ENCODE measurements at places on chromosomes 13 and 19.

DNA sequence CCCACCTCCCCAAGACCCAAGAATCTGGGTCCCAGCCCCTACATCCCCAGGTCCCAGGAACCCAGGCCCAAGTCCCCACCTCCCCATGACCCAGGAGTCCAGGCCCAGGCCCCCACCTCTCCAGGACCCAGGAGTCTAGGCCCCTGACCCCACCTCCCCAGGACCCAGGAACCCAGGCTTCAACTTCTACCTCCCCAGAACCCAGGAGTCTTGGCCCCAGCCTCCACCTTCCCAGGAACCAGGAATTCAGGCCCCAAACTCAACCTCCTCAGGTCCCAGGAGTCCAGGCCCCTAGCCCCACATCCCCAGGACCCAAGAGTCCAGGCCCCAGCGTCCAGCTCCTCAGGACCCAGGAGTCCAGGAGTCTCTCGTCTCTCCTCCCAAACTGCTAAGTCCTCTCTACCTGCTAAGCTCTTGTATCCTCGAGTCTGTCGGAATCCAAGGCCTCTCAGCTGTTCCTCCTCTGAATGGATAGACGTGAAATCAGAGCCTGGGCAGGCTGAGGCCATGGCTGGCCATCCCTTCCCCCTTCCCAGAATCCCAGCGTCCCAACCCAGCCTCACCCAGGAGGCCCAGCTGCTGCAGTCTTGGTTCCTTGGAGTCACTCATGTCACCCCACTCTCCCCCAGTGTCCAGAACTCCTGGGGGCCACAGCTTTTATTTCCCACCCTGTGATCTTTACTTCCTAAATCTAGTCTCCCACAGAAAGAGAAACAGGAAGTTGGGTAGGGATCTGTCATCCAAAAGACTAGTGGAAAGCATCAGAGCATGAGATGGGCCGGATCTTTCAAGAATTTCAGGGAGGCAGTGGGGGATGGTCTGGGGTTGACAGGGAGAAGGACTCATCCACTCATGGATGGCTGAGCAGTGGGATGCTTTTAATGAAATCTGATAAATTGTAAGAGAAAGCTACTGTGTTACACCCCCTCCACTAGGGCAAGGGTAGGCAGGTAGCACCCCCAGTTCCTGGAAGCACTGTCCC is at the start of gene CD209:
Gene CD209 (minus strand): TSS at position 632 of the 982 bp plus-strand sequence. CDS start 23 bp downstream, at position 609.
- H3K4me1 ChIP-seq = no peaks in the 10 kb centered on the region
- H3K27ac ChIP-seq = no peak within 1 kb of the TSS
- H3K27me3 ChIP-seq = no peaks in the 10 kb centered on the region
- no peak within 1 kb of the TSS for H3K4me3 ChIP-seq
- no peak for DNase-seq
- no peaks in the 10 kb centered on the region for H3K36me3 ChIP-seq

DNA sequence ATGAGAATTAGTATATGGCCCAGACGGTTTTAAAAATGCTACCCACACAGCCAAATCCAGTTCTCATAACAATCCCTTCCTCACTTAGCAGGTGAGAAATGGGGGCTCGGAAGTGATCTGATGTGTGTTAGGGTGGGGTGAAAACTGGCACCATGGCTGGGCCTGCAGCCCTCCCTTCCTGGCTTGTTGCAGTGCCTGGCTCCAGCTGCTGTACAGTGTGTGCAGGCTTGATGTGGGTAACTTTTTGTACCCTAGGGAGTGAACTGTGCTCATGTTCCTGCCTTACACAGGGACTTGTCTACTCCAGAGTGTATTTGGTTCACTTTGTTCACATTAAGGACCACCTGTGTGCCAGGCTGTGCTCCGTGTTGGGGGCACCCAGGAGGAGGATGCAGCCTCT is 177.2 kb downstream of the LMO7 start:
- peak overlapping the region; percentile 57 for H3K27ac ChIP-seq
- DNase-seq = no peak
- peaks cover 12% of the 10 kb centered on the region for H3K4me1 ChIP-seq
- no peak overlapping the region for H3K4me3 ChIP-seq
- peaks cover 3% of the 10 kb centered on the region for H3K36me3 ChIP-seq
- H3K27me3 ChIP-seq = no peaks in the 10 kb centered on the region

GRCh38 chr13:21139374-21139773 is 37.0 kb downstream of the SKA3 start:
- H3K27me3 ChIP-seq = no peaks in the 10 kb centered on the region
- no peaks in the 10 kb centered on the region for H3K36me3 ChIP-seq
- H3K4me1 ChIP-seq = peaks cover 34% of the 10 kb centered on the region
- DNase-seq = no peak
- peak overlapping the region; percentile 97 for H3K4me3 ChIP-seq
- H3K27ac ChIP-seq = peak overlapping the region; percentile 86

GRCh38 chr13:40806241-40806640 is 16.8 kb downstream of the SLC25A15 start:
- no peak overlapping the region for H3K27ac ChIP-seq
- DNase-seq = no peak
- H3K36me3 ChIP-seq = peaks cover 12% of the 10 kb centered on the region

DNA sequence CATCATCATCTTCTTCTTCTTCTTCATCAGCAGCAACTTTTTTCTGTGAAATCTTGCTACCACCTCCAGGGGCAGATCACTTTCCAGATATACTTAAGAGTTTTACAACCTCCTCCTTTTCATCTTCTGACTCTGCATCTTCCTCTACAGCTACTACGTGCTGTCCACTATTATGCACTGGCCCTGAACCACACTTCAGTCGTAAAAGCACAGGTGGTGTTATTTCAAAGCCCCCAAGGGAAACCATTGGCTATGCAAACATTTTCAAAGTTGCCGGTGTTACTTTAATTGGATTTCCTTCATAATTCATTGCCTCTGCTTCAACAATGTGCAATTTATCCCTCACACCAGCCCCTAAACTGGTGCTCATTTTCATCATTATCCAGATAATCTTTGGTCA is 75.0 kb downstream of the POLR1D start:
- H3K4me3 ChIP-seq = no peak overlapping the region
- H3K4me1 ChIP-seq = no peaks in the 10 kb centered on the region
- no peaks in the 10 kb centered on the region for H3K27me3 ChIP-seq
- H3K36me3 ChIP-seq = no peaks in the 10 kb centered on the region

- DNase-seq = no peak
- no peaks in the 10 kb centered on the region for H3K36me3 ChIP-seq
- no peak overlapping the region for H3K27ac ChIP-seq
- no peak overlapping the region for H3K4me3 ChIP-seq
- H3K4me1 ChIP-seq = no peaks in the 10 kb centered on the region
- H3K27me3 ChIP-seq = no peaks in the 10 kb centered on the region
Measured at GRCh38 chr13:44605275-44605674, 29.1 kb upstream of the TSC22D1 start.

GRCh38 chr13:83272652-83273240 is 609.5 kb downstream of the SLITRK1 start:
- no peak overlapping the region for H3K27ac ChIP-seq
- H3K4me1 ChIP-seq = no peaks in the 10 kb centered on the region
- no peaks in the 10 kb centered on the region for H3K27me3 ChIP-seq
- no peak for DNase-seq
- no peak overlapping the region for H3K4me3 ChIP-seq

DNA sequence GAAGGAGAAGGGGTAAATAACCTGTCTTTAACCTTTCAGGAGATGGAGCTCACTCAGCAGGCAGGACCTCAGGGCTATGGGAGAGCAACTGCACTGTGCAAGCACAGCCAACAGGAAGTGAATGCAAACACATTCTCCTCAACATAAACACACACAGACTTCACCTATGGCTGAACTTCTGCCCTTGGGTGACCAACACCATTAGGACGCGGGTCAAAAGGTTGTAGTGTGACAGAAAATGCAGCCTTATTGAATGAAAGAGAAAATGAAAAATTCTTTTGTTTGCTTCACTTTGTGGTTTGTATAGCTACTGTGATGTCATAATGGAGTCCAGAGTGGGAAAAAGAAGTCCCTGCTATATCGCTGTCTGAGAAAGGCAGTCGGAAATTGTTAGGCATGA is 323.0 kb downstream of the NDFIP2 start:
- H3K27me3 ChIP-seq = no peaks in the 10 kb centered on the region
- no peak overlapping the region for H3K4me3 ChIP-seq
- DNase-seq = no peak
- no peak overlapping the region for H3K27ac ChIP-seq
- H3K4me1 ChIP-seq = no peaks in the 10 kb centered on the region

GRCh38 chr19:4149518-4150288 is 3.7 kb upstream of the CREB3L3 start:
- H3K36me3 ChIP-seq = no peaks in the 10 kb centered on the region
- no peak overlapping the region for H3K4me3 ChIP-seq
- H3K27ac ChIP-seq = no peak overlapping the region
- H3K4me1 ChIP-seq = no peaks in the 10 kb centered on the region
- no peaks in the 10 kb centered on the region for H3K27me3 ChIP-seq

DNA sequence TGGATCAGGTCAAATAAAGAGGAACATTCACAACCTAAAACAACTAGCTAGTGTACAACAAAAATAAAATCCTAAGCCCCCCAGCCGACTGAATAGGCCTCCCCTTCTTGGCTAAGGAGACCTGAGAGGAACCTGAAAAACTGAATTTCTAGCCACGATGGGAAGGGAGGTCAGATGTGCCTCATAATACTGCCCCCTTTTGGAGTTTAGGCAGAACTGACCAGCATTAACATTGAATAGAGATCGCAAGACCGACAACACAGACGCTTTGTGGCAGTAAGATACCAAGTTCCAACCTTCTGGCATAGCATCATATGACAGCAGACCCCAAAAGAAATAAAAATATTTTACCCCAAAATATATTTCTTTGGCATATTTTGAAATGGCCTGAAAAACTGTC is 15.9 kb downstream of the CBY2 start:
- no peak overlapping the region for H3K27ac ChIP-seq
- no peaks in the 10 kb centered on the region for H3K27me3 ChIP-seq
- H3K4me3 ChIP-seq = no peak overlapping the region
- DNase-seq = no peak
- no peaks in the 10 kb centered on the region for H3K4me1 ChIP-seq

DNA sequence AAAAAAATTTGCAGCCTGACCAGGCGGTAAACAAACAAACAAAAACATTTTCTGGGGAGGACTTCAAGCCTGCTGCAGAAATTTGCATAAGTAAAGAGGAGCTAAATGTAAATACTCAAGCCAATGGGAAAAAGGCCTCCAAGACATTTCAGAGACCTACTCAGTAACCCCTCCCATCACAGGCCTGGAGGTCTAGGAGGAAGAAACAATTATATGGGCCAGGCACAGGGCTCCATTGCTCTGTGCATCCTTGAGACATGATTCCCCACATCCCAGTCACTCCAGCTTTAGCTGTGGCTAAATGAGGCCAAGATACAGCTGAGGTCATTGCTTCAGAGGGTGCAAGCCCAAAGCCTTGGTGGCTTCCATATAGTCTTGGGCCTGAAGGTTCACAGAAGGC is 793.4 kb downstream of the SLITRK1 start:
- H3K27me3 ChIP-seq = no peaks in the 10 kb centered on the region
- H3K27ac ChIP-seq = no peak overlapping the region
- no peaks in the 10 kb centered on the region for H3K36me3 ChIP-seq

DNA sequence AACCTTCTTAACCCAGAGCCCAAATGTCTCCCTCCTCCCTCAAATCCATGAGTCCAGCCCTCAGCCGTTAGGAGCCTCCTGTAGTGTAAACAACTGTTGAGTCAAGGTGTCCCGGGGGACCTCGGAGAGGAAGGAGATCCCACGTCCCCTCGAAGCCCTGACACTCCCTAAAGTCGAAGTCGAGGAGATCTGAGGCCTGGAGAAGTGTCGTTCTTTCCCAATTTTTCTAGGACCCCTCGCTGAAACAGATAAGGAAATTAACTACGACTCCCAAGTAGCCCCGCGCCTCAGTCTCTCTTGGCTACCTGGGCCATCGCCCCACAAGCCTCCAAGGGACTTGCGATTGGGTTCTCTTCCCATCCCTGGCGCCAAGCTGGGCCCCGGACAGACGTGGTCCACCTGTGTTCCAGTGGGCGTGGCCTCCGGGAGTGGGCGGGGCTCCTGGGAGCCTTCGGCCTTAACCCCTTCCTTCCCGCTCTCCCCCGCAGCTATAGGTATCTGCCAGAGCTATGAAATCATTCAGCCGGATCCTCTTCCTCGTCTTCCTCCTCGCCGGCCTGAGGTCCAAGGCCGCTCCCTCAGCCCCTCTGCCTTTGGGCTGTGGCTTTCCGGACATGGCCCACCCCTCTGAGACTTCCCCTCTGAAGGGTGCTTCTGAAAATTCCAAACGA is 869 bp downstream of the GFY start:
- no peak overlapping the region for H3K4me3 ChIP-seq
- peaks cover 12% of the 10 kb centered on the region for H3K4me1 ChIP-seq
- H3K27me3 ChIP-seq = peaks cover 71% of the 10 kb centered on the region
- no peak overlapping the region for H3K27ac ChIP-seq
- no peak for DNase-seq
- no peaks in the 10 kb centered on the region for H3K36me3 ChIP-seq

- DNase-seq = no peak
- H3K36me3 ChIP-seq = no peaks in the 10 kb centered on the region
- peak overlapping the region; percentile 87 for H3K4me3 ChIP-seq
Measured at GRCh38 chr19:19405971-19406877, 749 bp downstream of the GATAD2A start.

Data from thoracic aorta (tissue), 2 donors.